ENCODE measurements at places on chromosomes 1 and 21. TPM values are rescaled to one million over a fixed set of nuclear protein-coding genes. Genes with fewer than 3 reads are reported as not detected.

MANEAL gene
- not detected for total RNA-seq

GALE gene
- 14.1 TPM for total RNA-seq

DMRTA2 gene
- not detected for total RNA-seq

KANK4 gene
- total RNA-seq, result 14.5 TPM

OR2G6 gene
- not detected for total RNA-seq

OPRD1 gene
- not detected for total RNA-seq

LAMC1 gene
- total RNA-seq, result 130 TPM

SELENBP1 gene
- total RNA-seq, result 108 TPM

BRDT gene
- not detected for total RNA-seq

- H3K36me3 ChIP-seq, result no peaks in the 10 kb centered on the region
- H3K27ac ChIP-seq, result no peak overlapping the region
- no peaks in the 10 kb centered on the region for H3K4me1 ChIP-seq
- no peak overlapping the region for H3K4me3 ChIP-seq
- H3K27me3 ChIP-seq, result no peaks in the 10 kb centered on the region
Observed at GRCh38 chr1:81484284-81484683, 316.4 kb upstream of the ADGRL2 start.

GRCh38 chr1:163367721-163368120 lies 46.0 kb downstream of the NUF2 start:
- H3K36me3 ChIP-seq, result no peaks in the 10 kb centered on the region
- no peak for DNase-seq
- no peak overlapping the region for H3K27ac ChIP-seq
- no peaks in the 10 kb centered on the region for H3K4me1 ChIP-seq
- H3K4me3 ChIP-seq, result no peak overlapping the region

GRCh38 chr21:36859744-36860501 lies 106.5 kb downstream of the HLCS start:
- H3K4me3 ChIP-seq, result no peak overlapping the region
- no peaks in the 10 kb centered on the region for H3K4me1 ChIP-seq
- DNase-seq, result peak; percentile 70

GRCh38 chr1:183296782-183297181 lies 110.7 kb downstream of the LAMC2 start:
- H3K4me1 ChIP-seq, result peaks cover 5% of the 10 kb centered on the region
- no peak for DNase-seq
- no peaks in the 10 kb centered on the region for H3K27me3 ChIP-seq
- no peaks in the 10 kb centered on the region for H3K36me3 ChIP-seq
- no peak overlapping the region for H3K27ac ChIP-seq

- H3K4me1 ChIP-seq, result peaks cover 3% of the 10 kb centered on the region
- H3K27ac ChIP-seq, result no peak overlapping the region
- H3K4me3 ChIP-seq, result no peak overlapping the region
- no peak for DNase-seq
- H3K27me3 ChIP-seq, result no peaks in the 10 kb centered on the region
- no peaks in the 10 kb centered on the region for H3K36me3 ChIP-seq
Observed at GRCh38 chr1:161928056-161928455, 95.6 kb downstream of the OLFML2B start.

DNA sequence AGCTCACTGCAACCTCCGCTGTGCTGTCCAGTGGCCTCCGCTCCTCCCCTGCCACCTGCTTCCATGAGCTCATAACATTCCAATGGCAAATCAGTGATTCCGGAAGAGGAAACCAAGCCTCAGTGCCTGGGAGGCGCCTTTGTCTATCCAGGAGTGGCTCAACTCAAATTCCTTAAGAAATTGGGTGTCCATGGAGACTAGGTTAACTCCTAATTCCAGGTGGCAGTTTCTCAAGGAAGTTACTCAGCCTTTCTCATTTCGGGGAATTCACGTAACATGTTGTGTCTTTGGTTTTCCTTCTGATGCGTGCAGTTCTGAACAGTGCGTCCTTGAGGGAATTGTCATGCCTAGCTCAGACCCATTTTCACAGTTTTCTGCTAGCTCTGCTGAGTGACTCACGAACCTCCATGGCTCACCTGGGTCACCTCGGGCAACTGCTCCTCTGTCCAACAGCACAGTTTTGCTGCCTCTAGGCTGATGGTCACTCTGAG lies 89.9 kb upstream of the DSCAM start:
- H3K36me3 ChIP-seq, result no peaks in the 10 kb centered on the region
- no peaks in the 10 kb centered on the region for H3K4me1 ChIP-seq
- H3K27me3 ChIP-seq, result no peaks in the 10 kb centered on the region
- H3K4me3 ChIP-seq, result no peak overlapping the region

DNA sequence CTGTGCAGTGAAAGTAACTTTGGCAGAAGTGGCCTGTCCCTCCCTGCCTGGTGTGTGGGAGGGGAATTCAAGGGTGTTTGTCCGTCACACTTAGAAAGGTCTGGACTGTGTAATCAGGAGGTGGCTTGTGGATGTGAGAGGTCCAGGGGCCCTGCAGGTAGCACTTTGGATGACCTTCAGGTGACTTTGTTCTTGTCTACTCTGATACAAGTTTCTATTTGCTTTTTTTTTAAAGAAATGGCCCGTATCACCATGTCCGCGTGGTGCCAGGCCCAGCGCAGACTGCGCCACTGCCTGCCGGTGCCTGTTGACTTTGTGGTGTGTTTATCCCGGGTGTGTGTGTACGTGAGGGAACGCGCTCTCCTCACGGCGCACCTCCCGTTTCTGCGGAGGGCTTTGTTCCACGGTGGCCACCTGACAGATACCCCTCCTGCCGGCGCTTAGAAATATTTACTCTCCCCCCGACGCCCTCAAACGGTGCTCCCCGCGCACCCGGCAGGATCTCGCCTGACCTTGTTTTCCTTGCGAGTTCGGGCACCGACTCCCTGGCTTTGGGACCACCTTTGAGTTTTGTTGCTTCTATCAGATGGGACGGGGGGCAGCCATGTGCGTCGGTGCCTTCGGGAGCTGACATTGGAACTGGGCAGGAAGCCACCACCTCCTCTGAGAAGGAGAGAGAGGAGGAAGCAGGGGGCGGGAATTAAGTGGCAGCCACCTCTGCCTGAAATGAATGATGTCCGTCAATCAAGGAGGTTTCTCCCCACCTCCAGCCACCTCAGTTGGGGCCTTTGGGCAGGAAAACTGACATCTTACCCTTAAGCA lies 119.4 kb downstream of the PRDM16 start:
- H3K4me3 ChIP-seq, result no peak overlapping the region
- no peak for DNase-seq
- H3K27ac ChIP-seq, result no peak overlapping the region
- no peaks in the 10 kb centered on the region for H3K36me3 ChIP-seq

DNA sequence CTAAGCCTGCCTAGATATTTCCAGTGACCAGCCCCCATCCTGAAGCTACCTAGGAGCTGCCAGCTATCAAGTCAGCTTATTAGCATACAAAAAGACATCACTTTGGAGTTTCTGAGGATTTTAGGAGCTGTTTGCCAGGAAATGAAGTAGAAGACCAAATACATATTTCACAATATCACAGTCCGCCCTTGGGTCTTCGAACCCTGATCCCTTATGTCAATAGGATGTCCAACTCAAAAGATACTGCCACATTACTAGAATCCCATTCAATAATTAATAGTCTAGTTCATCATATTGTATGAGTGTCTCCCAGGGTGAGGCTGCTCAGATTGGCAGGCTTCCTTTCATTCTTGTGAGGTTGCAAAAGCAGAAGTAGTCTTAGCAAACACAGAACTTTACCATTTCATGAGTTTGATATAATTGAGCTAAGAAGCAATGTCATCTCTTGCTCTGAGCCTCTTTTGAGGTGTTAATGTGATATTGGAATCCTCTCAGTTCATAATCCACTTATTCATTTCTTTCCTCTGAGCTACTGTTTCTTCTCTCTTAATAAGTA lies 13.6 kb downstream of the IPO9 start:
- H3K27ac ChIP-seq, result no peak overlapping the region
- no peaks in the 10 kb centered on the region for H3K4me1 ChIP-seq
- no peak overlapping the region for H3K4me3 ChIP-seq
- H3K27me3 ChIP-seq, result no peaks in the 10 kb centered on the region

DNA sequence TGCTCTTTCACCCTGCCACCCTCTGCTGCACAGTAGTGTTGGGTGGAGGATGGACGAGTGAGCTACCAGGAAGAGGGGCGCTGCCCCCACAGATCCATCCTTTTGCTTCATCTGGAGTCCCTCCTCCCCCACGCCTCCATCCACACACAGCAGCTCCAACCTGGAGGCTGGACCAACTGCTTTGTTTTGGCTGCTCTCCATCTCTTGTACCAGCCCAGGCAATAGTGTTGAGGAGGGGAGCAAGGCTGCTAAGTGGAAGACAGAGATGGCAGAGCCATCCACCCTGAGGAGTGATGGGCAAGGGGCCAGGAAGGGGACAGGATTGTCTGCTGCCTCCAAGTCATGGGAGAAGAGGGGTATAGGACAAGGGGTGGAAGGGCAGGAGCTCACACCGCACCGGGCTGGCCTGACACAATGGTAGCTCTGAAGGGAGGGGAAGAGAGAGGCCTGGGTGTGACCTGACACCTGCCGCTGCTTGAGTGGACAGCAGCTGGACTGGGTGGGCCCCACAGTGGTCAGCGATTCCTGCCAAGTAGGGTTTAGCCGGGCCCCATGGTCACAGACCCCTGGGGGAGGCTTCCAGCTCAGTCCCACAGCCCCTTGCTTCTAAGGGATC lies 8.5 kb downstream of the CHRNB2 start:
- H3K36me3 ChIP-seq, result no peaks in the 10 kb centered on the region
- H3K27me3 ChIP-seq, result no peaks in the 10 kb centered on the region
- DNase-seq, result no peak
- H3K4me3 ChIP-seq, result no peak overlapping the region

- H3K36me3 ChIP-seq, result no peaks in the 10 kb centered on the region
- no peak for DNase-seq
- H3K4me3 ChIP-seq, result no peak overlapping the region
- H3K4me1 ChIP-seq, result peaks cover 9% of the 10 kb centered on the region
- no peaks in the 10 kb centered on the region for H3K27me3 ChIP-seq
Observed at GRCh38 chr1:58893257-58893869, 109.5 kb upstream of the JUN start.

DNA sequence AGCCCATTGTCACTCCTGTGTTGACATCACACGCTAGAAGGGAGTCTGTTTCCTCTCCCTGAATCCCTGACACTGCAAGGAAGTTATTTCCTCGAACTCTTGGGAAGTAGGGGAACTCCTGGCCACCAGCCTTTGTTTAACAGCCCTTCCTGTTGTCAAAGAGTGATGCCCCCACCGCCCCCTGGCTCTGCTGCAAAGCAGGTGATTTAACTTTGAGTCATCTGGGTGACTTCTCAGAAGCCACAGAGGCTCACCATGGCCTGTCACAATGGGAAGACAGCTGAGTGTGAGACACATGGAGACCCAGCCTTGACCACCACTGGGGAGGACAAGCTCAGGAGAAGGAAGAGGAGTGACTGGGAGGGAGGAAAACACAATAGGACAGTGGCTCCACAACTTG lies 182.8 kb downstream of the PSMG1 start:
- H3K27ac ChIP-seq, result peak overlapping the region; percentile 10
- no peaks in the 10 kb centered on the region for H3K36me3 ChIP-seq
- DNase-seq, result peak; percentile 58
- H3K4me3 ChIP-seq, result no peak overlapping the region
- no peaks in the 10 kb centered on the region for H3K27me3 ChIP-seq
- peaks cover 11% of the 10 kb centered on the region for H3K4me1 ChIP-seq

- no peaks in the 10 kb centered on the region for H3K27me3 ChIP-seq
- H3K4me3 ChIP-seq, result no peak overlapping the region
- no peak for DNase-seq
- H3K4me1 ChIP-seq, result no peaks in the 10 kb centered on the region
- no peaks in the 10 kb centered on the region for H3K36me3 ChIP-seq
- no peak overlapping the region for H3K27ac ChIP-seq
Observed at GRCh38 chr1:175841738-175842187, 98.4 kb upstream of the TNR start.

GRCh38 chr1:227094249-227094966 lies 154.3 kb downstream of the COQ8A start:
- DNase-seq, result no peak
- no peaks in the 10 kb centered on the region for H3K4me1 ChIP-seq
- H3K4me3 ChIP-seq, result no peak overlapping the region
- no peaks in the 10 kb centered on the region for H3K36me3 ChIP-seq

- H3K27ac ChIP-seq, result no peak overlapping the region
- H3K4me3 ChIP-seq, result no peak overlapping the region
- DNase-seq, result no peak
- H3K4me1 ChIP-seq, result no peaks in the 10 kb centered on the region
- H3K27me3 ChIP-seq, result no peaks in the 10 kb centered on the region
Observed at GRCh38 chr1:206898089-206898914, 1.1 kb downstream of the IL24 start.

DNA sequence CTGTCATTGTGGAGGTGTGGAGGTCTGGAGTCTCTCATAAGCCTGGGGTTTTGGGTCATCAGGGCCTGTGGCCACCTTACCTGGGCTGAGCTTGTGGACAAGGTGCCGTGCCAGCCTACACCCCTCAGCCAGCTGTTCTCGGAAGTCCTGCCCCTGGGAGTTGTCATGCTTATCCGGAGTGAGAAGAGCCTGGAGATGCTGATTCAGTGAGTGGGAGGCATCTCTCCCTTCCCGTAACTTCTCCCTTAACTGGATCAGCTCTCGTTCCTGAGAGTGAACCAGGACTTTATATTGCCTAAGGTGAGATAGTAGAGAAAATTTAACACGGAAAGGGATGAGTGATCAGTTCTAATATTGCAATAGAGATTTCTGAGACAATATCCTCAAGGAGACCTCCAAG lies 30.0 kb upstream of the REG4 start:
- no peaks in the 10 kb centered on the region for H3K36me3 ChIP-seq
- H3K4me3 ChIP-seq, result no peak overlapping the region
- DNase-seq, result no peak
- H3K27me3 ChIP-seq, result no peaks in the 10 kb centered on the region
- no peaks in the 10 kb centered on the region for H3K4me1 ChIP-seq

- no peaks in the 10 kb centered on the region for H3K36me3 ChIP-seq
- H3K4me3 ChIP-seq, result no peak overlapping the region
- no peak for DNase-seq
Observed at GRCh38 chr1:222000131-222000530, 258.2 kb upstream of the DUSP10 start.

GRCh38 chr1:9867408-9868243 lies 42.4 kb downstream of the CTNNBIP1 start:
- H3K27me3 ChIP-seq, result no peaks in the 10 kb centered on the region
- H3K4me1 ChIP-seq, result no peaks in the 10 kb centered on the region
- H3K36me3 ChIP-seq, result no peaks in the 10 kb centered on the region

- H3K4me3 ChIP-seq, result no peak overlapping the region
- H3K36me3 ChIP-seq, result no peaks in the 10 kb centered on the region
- H3K27ac ChIP-seq, result no peak overlapping the region
- no peaks in the 10 kb centered on the region for H3K4me1 ChIP-seq
- no peak for DNase-seq
Observed at GRCh38 chr1:97200595-97200994, 479.0 kb downstream of the PTBP2 start.

All from uterus (tissue), 4 donors.